ENCODE measurements at places on chromosomes 2 and 18.

- no peak for DNase-seq
Measured at GRCh38 chr2:185373229-185373628, 365.4 kb upstream of the FSIP2 start.

DNA sequence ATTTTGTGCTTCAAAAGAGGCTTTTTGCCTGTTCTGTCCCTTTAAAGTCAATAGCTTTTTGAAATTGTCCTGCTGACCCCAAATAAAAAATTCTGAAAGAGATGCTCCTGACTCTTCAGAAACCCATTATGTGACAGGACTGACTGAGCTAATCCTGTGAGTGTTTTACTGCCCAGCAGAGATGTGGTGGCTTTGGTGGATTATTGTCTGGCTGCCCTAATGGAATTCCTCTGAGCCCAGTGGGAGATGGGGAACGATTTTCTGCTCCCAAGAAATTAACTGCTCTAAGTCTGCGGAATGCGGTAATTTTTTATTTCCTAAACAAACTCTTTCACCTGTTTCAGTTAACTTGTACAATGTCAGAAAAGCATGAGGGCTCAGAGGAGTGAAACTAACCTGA is 258.2 kb downstream of the IKZF2 start:
- no peak for DNase-seq

GRCh38 chr2:51789918-51790317 is 758.0 kb upstream of the NRXN1 start:
- DNase-seq = no peak

DNA sequence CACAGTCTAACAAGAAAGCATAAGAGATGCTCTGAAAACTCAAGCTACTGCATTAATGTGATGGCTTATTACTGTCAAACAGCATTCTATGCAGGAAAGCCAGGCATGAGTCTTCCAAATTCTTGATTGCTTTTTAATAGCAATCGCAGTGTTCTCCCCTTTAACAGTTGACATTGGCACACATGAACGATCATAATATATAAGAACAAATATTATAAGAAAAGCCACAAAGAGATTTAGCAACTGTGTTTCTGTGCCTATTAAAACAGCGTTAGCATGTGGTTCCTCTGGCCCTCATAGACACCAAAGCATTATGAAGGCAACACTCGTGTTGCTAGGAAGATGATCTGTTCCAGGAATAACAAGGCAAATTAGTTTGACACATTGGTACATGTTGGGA is 245.0 kb downstream of the ACKR3 start:
- no peak for DNase-seq

DNA sequence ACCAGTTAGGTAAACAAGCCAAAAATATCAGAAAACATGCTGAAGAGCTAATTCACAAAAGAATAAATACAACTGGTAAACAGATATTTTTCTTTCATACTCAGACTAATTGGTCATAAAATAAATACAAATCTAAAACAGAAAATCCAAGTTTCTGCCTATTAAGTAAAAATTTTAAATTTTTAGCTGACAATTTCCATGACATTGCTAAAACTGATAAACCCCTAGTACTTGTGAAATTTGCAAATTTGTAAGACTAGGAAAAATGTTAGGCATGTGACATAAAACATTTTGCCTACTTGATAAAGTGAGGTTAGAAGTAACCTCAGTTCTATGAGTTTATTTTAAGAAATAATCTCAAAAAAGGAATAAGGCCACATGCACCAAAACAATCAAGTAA is 356.1 kb downstream of the LRATD1 start:
- no peak for DNase-seq

GRCh38 chr18:37701967-37702366 is 136.4 kb upstream of the CELF4 start:
- no peak for DNase-seq

- DNase-seq = no peak
Measured at GRCh38 chr2:128997166-128997866, 678.6 kb upstream of the HS6ST1 start.

DNA sequence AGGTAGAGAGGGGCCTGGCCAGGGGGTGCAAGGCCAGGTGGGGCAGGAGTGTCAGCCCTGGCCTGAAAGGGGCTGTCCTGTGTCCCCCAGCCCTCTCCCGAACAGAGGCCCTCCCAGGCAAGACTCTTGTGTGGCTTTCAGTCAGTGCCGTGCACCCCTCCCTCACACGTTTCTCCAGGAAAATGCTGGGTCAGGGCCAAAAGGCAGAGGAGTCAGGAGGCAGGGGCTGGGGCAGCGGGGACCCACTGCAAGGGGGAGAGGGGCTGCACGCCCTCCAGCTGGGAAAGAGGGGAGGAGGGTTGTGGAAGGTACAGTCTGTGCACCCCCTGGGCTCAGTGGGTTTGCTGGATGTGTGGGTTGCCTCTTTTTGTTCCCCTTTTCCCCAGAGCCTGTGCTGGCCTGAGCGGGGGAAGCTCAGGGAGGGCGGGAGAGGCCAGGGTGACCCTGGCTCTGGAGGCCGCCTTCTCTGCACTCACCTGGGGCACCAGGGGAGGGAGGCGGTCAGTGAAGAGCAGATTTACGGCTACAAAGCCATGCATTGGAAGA is 4.1 kb downstream of the KCNF1 start:
- DNase-seq = no peak

- no peak for DNase-seq
Measured at GRCh38 chr2:174874085-174874484, 109.8 kb upstream of the CHRNA1 start.

DNA sequence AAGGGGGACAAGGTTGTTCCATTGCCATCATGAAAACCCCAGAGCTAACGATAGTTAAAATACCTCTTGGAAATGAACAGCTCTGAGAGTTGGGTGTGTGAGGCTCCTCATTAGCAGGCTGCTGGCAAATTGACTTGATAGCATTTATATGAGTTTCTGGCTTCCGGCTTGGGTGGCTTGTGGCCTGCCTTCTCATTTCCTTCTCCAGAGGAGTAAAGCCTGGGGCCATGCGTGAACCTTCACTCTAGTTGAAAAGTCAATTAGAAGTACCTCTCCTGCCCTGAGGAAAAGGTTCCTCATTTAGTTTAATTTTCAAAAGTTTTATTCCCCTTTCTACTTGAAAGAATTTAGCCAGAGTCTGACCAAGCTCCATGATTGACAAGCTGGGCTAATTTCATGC is 67.1 kb downstream of the MGAT5 start:
- no peak for DNase-seq

DNA sequence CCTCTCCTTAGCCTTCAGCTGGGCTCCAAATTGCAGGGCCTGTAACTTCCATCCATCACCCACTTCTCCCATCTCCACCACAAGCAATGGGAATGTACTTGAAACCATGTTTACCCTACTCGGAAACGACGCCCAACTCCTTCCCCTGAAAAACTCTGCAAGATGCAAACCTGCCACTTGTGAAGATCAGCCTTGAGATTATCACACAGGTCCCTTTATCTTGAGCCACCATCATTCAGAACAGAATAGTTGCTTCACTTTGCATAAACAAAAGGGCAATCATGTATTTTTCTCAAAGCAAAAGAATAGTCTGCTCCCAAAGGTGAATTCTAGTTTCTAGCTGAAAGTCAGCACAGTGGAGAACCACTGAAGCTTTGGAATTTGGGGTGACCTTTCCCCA is 75.8 kb downstream of the TNFRSF11A start:
- DNase-seq = no peak

DNA sequence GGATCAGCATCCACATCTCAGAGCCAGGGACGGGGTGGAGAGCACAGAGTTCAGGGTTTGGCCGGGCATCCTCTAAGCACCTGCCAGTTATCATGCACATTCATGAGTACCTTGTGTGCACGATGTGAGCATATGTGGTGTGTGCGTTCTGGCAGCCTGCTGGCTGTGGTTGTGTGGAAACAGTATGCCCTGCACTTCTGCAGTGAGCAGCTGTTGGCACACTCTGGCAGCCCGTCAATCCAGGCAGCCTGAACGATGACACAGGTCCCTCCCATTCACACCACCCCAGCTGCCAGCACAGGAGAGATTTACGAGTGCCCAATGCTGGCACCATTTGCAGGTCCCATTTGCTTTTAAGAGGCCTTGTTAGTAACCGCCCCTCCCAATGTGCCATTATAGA is 74.2 kb downstream of the CD8B2 start:
- DNase-seq = no peak

- no peak for DNase-seq
Measured at GRCh38 chr2:69469784-69470183, 32.5 kb upstream of the NFU1 start.

GRCh38 chr2:156517419-156517818 is 81.2 kb downstream of the GPD2 start:
- no peak for DNase-seq

GRCh38 chr2:232276733-232277313 is 101.7 kb upstream of the ALPP start:
- no peak for DNase-seq

- no peak for DNase-seq
Measured at GRCh38 chr2:105177536-105178254, 63.8 kb upstream of the GPR45 start.

DNA sequence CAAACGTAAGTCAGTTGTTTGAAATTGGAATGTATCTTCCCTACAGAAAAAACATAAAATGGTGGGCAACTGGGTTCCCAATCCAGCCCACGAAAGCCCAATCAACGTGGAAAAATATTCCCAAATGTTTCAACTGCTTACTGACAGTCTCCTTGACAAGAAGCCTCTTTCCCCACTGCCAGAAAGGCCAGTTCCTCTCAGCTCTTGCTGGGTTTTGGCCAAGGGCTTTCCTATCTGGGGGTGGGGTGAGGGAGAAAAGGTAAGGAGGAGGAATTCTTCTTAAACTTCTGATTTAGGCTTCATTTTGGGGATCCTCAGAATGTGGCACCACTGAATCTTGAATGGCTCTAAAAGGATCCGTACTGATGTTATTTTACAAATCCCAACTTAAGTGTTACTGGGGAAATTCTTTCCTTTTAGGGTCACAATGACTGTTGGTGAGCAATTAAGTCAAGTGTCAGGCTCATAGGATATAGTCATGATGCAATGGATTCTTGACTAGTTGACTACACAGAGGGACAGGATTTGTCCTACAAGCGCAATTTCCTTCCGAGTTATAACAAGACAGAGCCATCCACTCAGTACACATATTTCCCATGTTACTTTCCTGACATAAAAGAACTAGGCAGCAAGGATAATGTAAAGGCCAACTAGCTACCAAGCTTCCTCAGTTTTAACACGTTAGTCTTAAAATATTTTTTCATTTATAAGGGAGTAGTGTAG is 73.6 kb downstream of the SPRED2 start:
- DNase-seq = no peak

DNA sequence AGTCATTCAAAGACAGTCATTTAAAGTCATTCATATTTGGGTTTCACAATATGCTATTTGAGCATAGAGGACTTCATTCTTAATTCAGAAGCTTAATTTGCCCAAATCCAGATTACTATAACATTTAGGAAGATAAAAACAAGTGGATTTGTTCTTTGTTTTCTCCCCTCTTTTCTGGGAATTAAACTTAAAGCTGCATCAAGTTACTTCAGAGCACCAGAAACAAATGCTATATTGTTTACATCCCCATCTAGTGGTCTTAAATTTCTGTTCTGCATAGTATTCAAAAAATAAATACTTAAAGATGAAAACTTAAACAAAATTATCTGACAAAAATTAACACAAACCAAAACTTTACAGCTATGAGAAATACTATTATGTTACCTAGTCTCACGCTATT is 34.7 kb upstream of the MARCHF7 start:
- no peak for DNase-seq

DNA sequence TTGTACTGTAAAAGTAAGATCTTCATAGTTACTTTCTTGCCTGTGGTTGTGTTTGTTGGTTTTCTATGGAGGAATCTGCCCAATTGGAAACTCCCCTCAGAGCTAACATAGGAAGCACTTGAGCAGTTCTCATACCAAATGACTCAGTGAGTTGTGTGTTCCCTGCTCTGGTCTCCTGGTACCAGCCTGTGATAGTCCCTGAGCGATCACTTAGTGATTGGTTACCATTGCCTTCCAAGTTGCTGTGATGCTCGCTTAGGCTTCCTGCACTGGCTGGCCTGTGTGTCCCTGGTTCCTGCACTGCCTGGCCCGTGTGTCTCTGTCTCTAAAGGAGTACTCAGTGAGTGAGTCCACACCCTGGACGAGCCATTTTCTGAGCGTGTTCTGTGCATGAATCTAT is 133.0 kb downstream of the MAP4K4 start:
- no peak for DNase-seq

DNA sequence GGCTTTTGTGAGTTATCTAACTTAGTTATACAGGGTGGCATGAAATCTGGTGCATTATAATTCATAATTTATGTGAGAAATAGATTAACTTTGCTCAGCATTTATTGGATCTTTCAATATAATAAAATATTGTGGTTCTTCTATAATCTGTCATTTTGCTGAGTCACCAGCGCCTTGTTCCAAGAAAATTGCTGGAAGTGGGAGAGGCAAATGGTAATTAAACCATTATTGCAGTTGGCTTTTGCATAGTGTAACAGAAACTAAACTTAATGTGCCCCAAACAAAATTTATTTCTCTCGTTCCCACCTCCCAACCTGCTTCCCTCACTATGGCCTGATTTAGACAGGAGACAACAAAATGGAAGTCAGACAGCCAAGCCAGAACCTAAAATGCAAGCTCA is 146.3 kb downstream of the GALR1 start:
- DNase-seq = no peak

- no peak for DNase-seq
Measured at GRCh38 chr2:125086313-125087184, 1061.5 kb downstream of the CNTNAP5 start.

DNA sequence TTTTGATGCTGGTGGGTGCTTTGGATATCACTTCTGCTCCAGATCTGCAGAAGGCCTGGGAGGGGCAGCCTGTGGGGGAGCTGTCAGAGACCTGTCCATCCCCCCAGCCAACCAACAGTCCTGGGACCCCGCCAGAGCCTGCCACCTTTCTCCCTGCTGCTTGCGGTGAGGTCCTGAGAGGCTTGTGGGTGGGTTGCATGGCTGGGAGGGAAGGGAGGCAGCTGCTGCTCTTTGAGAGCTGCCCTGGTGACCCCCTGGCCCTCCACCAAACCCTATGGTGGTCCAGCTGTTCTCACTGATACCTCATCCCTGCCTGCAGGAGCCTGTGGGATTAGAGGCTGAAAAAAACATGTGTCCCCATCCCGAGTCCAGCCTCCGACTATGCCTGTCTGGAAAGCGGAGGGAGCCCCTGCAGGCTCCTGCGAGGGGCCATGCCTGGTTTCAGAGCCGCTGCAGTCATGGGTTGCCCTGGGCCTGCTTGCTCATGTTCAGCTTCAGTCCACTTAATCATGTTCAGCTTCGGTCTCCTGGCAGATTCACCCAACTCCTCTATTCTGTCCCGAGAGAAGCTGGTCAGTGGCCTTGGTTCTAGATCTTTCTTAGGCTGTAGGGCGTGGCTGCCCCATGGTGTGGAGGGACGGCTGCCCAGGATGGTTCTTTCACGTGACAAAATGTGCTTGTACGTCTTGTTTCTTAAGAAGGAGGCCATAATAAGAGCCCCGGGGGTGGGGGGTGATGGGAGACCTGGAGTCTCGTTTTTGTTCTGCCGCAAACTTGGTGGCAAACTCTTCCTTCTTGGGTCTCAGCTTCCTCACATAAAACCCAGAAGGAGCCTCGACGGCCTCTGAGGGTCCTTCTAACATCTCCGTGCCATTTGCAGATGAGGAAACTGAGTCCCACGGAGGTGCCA is 98.5 kb downstream of the CTIF start:
- DNase-seq = no peak

Data from stimulated activated CD4-positive, alpha-beta T cell treated with anti-CD3 and anti-CD28 coated beads, Interleukin-15, amount 100 ng/mL, for 1 hour (primary cell).